PC-9 (cell line): ENCODE measurements at places on chromosomes 3 and 15. TPM values are rescaled to one million over a fixed set of nuclear protein-coding genes. Genes with fewer than 3 reads are reported as not detected.

TM6SF1 gene
- not detected in 2 replicates for total RNA-seq

STAB1 gene
- total RNA-seq, result 0.04 TPM in 1 of 2 replicates, not detected in the other

LRTM1 gene
- total RNA-seq, result not detected in 2 replicates

CHST2 gene
- total RNA-seq, result 0.15 and 0.18 TPM in 2 replicates

ATP10A gene
- not detected in 2 replicates for total RNA-seq

UQCC5 gene
- total RNA-seq, result 13.3 and 16.5 TPM in 2 replicates
